GM20000 (cell line): ENCODE measurements at places on chromosomes 7 and 10.

DNA sequence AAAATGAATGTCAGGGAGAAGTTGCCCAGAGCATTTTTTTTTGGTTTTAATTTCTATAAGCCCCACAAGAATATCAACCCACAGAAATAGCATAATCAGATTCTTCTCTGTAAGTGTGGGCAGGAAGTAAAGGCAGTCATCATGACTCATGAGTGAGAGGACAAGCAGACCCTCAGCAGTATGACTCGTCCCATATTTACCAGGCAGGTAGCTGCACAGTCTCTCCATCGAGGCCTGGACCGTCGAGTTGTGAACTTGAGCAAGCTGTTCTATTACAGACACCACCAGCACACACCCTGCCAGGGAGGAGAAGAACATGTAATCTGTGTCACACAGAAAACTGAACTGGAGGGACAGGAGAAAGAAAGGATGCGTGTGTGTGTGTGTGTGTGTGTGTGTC, 37.8 kb downstream of the AOAH start:
- DNase-seq: no peak

DNA sequence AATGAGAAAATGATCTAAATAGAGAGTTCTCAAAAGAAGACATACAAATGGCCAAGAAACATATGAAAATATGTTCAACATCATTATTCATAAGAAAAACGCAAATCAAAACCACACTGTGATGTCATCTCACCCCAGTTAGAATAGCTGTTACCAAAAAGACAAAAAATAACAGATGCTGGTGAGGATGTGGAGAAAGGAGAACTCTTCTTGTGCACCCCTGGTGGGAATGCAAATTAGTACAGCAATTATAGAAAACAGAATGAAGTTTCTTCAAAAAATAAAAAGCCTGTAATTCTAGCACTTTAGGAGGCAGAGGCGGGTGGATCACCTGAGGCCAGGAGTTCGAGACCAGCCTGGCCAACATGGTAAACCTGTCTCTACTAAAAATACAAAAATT, 199.3 kb downstream of the PARD3 start:
- DNase-seq: no peak

GRCh38 chr7:100894860-100895700, 608 bp downstream of the ACHE start:
- peak; percentile 85 for DNase-seq

DNA sequence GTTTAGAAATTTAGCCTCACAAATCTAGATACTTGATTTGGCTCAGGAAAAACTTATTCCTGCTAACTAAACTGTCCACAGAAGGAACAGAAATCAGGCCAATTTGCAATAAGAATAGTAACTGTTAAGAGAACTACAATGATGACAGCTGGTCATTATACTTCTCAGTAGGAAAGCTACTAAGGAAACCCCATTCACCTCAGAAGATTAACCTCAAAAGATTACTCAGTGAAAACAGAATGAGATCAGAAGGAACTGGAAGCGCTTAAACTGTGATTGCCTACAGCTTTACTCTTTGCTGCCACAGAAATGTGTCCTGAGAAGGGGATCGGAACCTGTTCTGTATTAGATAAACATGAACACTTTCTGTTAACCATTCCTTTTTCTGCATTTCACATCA, 24.3 kb upstream of the DNAJB12 start:
- no peak for DNase-seq

DNA sequence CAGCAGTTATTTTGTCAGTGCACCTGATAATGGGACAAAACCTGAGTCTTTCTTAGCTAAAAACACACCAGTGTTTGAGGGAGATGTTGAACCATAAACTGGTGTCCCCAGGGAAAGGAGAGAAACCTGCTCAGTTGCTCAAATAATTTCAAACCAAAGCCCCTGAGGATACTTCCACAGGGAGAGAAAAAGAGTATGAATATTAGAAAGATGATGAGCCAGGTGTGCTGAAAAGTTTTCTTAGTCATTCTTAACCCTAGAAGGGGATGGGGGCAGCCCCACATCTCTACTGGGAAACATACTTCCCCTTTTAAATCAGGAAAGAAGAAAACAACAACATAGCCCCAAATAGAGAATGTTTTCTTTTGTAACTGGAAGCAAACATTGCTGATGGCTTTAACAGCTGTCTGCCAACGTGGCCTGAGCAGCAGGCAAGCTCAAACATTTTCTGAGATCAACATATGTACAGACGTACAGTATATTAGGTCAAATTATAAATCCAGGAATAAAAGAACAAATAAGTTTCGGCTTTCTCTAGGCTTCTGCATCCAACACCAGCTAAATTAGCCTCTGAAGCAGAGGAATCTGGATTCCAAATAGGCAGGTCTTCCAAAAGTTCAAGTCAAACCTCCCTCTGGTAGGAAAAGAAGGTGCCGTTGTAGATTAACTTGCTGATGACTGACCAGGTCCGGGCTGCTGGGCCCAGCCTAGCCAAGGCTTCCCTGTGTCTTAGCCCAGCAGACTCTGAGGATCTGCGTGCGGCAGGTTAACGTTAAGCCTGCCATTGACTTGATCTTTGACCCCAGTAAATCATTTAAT, 30.5 kb upstream of the FBXW4 start:
- DNase-seq: peak; percentile 47

DNA sequence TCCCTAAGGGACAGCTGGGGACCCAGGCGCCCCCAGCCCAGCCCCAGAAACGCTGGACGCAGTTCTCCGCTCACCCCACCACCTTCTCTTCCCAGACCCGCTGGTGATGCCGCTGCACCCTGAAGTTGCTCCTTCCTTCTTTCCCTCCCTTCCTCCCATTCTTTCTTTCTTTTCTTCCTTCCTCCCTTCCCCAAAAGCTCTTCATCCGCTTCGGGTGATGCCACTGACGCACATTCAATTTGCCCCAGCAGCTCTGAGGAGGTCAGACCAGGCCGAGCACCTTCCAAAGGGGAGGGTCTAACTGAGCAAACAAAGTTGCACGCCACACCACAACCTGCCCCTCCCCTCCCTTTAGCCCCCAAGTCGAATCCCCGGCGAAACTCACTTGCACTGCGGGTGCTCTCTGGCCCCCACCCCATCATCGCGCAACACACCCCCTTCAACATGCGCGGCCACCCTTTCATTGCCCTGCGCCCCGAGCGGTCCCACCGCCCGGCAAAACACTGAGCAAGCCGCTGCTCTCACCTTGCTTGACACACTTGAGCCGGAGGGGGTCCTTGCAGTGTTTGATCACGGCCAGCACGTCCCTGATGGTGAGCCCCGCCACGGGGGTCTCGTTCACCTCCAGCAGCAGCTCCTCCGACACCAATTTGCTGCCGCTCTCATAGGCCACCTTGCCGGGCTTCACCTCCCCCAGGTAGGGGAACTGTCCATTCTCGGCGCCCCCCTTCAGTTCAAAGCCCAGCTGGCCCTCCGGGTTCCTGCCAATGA, 787 bp downstream of the MAGI2 start:
- no peak for DNase-seq

DNA sequence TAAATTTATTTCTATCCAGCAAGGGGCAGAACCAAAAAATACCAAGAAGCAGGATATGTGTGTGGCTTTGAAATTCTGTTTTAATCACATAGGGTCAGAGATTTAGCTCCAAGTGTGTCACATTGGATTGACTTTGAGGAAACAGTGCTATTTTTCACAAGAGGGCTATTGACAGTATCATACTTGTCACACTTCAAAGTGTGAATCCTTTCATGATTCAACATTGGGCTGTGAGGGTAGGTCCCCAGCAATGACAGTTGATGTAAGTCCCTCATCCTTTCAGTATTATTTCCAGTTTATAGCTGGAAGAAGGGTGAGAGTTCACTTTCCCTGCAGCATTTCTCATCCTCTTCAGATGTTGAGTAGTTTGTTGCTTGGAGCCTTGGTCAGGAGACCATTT, 7.4 kb downstream of the CCNY start:
- DNase-seq: no peak

- DNase-seq: no peak
Measured at GRCh38 chr7:128740996-128741395, 1.8 kb downstream of the CALU start.

DNA sequence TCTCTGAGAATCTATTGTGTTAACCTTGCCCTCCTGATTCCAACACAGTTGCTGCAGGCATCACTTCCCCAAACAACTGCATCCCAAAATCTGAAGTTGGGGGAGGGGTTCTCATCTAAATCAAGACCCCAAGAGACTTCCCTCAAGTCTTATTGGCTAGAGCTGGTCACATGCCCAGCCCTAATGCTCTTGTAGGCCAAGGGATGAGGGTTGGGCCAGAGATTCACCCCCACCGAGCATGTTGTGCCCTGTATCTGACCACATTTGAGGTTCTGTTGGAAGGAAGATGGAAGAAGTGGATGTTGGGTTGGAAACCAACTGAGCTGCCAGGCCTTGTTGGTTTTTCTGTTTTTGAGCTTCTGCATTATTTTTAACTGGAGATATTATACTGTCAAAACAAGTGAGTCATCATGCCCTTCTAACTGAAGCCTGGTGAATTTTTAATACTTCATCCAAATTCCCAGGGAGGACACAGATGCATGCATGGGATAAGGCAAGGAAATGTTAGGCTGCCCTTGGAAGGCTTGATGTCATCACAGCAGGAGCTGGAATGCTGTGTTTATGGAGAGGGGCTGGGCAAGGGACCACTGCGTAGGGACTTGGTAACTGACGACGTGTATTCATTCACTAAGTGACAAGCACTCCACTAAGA, 68.6 kb upstream of the CACUL1 start:
- DNase-seq: no peak

DNA sequence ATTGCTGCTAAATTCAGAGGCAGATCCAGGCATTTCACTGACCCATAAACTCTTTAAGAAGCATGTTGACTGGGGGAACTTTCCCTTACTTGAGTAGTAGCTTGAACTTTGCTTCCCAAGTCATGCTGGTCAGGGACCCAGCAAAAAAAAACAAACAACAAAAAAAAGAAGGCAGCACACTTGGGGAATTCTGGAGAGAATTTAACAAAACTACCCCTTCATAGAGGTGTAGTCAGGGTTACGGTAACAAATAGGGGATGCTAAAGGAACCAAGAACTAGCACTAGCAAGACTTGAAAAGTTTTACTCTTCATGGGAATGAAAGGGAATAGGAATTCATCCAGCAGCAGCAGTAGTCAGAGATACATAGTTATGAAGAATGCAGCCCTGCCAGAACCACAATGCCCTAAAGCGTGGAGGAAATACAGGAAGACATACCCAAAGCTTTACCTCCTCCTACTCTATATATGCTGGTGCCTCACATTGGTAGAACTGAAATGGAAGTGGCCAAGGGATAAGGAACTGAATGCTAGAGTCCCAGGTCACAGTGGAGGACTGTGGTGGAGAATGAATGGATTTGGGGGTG, 67.3 kb downstream of the PHYHIPL start:
- no peak for DNase-seq

GRCh38 chr10:63466144-63466935, 563 bp upstream of the JMJD1C start:
- DNase-seq: peak; percentile 54

GRCh38 chr7:32941681-32942414, 15.4 kb upstream of the FKBP9 start:
- DNase-seq: peak; percentile 31

DNA sequence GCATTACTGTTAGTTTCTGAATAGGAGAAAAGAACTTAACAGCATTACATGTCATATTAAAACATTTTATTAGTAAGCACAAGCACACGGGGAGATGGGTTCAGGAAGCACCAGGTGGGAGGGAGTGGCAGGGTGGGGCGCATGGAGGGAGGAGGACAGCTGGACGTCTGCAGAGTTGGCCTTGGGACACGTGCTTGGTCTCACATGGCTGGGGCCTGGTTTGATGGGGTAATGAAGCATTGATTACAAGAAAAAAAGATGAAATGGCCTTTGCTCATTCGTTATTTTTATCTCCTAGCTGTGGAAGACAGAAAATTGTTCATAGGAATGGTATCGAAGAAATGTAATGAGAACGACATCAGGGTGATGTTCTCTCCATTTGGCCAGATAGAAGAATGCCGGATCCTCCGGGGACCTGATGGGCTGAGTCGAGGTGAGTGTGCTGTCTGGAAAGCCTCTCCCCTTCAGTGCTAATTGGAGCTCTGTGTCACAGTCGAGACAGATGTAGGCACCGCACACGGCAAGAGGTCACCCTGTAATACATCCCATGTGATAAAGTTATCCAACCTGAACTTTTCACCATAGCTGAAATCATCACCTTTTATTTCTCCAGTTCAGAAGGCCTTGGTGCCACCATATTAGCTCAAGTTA, 239.9 kb downstream of the CELF2 start:
- no peak for DNase-seq
